ENCODE measurements at places on chromosomes 16 and 17.

GRCh38 chr16:23175651-23176050 lies 6.9 kb upstream of the SCNN1G start:
- DNase-seq, result no peak

DNA sequence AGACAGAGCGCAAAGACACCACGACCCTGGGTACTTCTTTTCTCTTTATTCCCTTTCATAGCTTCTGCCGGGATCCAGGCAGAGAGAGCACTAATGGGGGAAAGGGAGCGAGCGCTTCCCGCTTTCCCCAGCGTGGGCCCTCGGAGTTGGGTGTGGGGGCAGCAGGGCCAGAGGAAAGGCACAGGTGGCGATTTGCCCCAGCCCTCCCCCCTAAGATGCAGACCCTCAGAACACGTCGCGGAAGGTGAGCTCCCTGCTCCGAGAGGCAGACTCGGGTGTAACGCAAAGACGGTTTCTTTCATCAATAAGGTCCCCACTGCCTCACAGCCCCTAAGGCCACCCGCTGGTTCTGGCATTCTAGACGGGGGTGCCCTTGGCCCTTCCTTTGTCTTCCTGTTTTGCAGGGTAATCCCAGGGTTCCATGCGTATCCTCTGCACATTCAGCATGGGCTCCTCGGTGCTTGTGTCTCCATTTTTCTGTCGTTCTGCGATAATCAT lies 570 bp upstream of the NME3 start:
- no peak for DNase-seq

- no peak for DNase-seq
Observed at GRCh38 chr17:65170839-65171238, 33.7 kb downstream of the RGS9 start.

- DNase-seq, result no peak
Observed at GRCh38 chr16:4365014-4365406, 6.6 kb upstream of the VASN start.

- DNase-seq, result no peak
Observed at GRCh38 chr17:67830440-67830839, 5.1 kb downstream of the BPTF start.

DNA sequence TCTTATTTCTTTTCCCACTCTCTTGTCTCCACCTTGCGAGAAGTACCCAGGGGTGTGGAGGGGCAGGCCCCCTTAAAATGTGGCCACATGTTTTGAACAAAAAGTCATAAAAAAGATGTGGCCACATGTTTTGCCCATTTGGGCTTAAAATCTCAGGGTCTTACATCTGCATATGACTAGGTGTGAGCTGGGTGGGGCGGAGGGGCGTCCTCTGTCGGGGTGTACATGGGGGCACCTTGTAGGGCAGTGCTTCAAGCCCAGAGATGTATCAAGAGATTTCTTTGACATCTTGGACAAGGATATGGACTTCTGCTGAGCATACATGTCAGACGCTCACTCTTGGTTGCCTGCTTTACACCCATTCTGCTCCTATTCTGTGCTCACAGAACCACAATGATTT lies 13.0 kb upstream of the SLC47A1 start:
- no peak for DNase-seq

GRCh38 chr17:16507918-16508533 lies 16.0 kb upstream of the LRRC75A start:
- no peak for DNase-seq

GRCh38 chr17:63275318-63275970 lies 170.7 kb downstream of the CYB561 start:
- DNase-seq, result no peak

DNA sequence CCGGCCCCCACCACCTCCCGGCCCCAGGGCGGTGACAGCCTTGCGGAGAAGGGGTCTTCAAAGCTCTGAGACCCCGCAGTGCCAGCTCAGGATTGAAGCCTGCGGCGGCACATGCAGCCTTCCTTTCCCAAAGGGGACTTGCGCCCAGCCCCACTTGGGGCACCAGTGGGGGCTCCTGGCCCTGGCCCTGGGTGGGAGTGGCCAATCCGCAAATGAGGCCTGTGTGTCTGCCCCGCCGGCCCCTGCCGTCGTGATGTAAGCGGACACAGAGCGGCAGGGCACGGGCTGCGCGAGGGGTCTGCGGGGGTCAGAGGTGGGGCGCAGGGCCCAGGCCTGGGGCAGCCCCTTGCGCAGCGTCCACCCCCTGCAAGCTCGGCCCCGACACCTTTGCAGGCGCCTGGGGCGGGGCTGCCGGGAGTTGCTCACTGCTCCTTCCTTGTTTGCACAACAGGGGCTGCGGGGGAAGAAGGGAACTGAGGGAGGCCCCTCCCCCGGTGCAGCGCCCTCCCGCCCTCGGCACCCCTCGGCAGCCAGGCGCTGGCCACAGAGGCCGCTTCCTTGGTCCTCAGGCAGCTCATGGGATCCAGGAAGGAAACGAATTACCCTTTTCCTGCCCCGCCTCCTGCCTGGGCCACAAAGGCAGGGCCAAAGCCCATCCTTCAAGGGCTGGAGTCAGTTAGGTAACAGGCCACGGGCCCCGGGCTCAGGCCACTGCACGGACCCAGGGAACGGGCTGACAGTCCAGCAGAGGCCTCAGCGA lies 2.9 kb downstream of the SLC16A3 start:
- DNase-seq, result no peak

GRCh38 chr16:17026600-17027242 lies 444.0 kb downstream of the XYLT1 start:
- DNase-seq, result no peak

GRCh38 chr17:69452664-69453260 lies 38.3 kb downstream of the MAP2K6 start:
- DNase-seq, result no peak

DNA sequence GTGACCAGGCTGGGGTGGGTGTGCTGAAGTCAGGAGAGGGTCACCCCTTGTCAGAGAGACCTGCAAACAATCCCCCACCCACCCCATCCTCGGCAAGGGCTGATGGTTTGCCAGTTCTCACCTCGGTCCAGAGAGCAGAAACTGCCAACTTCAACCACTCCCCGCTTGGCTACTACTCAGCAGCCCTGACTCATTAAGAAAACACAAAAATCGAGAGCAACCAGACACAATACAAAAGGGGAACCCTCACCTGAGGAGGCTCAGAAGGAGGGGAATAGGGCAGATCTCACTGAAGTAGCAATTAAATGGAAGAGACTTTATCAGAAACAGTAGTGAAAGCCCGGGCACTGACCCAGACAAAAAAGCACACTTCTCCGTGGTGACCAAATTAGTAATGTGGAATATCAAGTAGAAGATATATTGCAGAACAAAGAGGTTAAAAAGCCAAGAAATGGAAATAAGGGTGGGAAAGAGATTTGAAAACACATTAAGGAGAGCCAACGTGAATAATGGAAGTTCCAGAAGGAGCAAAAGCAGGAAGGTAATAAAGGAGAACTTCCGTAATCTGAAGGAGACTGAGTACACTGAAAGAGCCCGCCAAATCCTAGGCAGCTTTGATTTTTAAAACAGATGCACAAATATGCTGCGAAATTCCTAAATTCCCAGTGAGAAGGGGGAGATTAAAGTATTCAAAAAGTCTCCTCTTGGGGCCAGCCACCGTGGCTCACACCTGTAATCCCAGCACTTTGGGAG lies 23.6 kb downstream of the CENPV start:
- no peak for DNase-seq

- no peak for DNase-seq
Observed at GRCh38 chr16:4902038-4902437, 34.9 kb downstream of the PPL start.

DNA sequence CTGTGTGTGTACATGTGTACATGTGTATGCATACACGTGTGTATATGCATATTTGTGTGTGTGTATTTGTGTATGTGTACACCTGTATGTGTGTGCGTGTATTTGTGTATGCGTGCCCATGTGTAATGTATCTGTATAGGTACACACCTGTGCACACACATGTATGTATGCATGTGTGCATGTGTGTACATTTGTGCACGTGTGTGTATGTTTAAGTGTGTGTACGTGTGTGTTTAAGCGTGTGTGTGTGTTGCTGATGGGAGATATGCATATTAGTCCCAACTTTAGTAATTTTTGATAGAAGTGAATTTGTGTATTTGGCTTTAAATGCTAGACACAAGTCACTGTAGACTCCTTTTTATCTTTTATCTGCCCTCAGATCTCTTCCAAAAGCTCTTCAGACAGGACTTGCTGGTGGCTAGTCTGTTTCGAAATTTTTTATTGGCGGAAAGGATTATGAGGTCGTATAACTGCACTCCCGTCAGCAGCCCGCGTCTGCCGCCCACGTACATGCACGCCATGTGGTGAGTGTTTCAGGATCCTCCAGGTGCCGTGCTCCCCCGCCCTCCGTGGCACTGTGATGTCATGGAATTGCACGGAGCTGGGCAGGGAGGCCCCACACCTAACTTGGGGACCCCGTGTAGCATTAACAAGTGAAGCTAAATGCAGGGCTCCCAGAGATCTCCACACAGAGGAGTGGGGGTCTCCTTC lies 168.8 kb upstream of the CHMP6 start:
- no peak for DNase-seq

GRCh38 chr16:23642246-23642774 lies 1.0 kb downstream of the DCTN5 start:
- no peak for DNase-seq

DNA sequence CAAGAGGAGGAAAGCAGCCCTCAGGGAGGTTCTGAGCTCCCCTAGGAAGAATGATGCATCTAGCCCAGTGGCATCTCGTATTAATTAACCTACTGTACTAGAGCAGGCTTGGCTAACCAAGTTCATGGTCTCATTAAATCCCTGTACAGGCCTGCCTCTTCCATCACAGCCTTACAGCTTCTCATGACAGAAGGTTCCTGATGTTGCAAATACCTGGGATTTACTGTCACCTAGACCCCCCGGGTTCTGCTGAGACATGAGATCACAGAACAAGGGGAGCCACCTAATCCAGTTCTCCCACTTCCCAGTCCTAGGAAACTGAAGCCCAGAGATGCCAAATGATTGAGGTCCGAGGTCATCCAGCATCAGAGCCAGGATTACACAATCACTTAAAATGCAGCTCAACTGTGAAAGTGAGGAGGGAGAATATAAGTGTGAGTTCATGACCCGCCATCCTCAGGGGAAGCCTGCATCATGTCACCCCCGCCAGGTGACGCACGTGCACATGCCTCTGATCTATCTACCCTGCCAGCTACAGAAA lies 23.9 kb downstream of the ACLY start:
- no peak for DNase-seq

GRCh38 chr16:80079072-80079471 lies 461.7 kb upstream of the DYNLRB2 start:
- no peak for DNase-seq

DNA sequence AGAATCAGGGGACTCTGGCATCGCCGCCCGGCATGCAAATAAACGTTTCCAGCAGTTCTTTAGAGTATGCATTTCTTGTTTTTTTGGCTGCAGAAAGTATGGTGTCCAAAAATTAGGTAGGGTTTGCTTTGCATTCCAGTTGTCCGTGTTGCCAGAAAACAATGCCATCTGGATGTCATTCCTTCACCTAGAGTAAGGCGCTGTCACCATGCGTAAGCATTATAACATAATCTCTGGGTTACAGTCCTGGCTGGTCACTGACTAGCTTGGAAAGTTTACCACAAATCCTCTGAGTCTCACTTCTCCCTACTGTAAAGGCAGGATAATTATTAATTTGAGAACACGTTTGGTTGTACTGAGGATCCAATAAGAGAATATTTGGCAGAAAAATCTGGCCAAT lies 457.7 kb downstream of the XYLT1 start:
- DNase-seq, result no peak

DNA sequence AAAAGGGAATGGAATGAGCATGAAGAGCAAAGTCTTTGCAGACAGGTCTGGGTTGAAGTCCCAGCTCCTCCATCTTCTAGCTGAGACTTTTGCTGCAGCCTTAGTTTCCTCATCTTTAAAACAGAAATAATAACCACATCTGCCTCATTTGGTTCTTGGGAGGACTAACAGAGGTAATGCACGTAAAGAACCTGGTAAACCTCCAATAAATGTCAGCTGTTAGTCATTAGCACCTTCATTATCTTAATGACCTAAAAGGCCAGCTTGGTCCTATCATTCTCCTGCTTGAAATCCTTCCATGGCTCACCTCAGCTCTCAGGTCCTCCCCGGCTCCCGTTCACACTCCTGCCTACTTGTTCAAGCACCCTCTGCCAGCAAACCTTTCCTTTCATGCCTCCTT lies 51.8 kb downstream of the SKAP1 start:
- DNase-seq, result no peak

- no peak for DNase-seq
Observed at GRCh38 chr17:47703671-47704070, 9.7 kb downstream of the TBKBP1 start.

DNA sequence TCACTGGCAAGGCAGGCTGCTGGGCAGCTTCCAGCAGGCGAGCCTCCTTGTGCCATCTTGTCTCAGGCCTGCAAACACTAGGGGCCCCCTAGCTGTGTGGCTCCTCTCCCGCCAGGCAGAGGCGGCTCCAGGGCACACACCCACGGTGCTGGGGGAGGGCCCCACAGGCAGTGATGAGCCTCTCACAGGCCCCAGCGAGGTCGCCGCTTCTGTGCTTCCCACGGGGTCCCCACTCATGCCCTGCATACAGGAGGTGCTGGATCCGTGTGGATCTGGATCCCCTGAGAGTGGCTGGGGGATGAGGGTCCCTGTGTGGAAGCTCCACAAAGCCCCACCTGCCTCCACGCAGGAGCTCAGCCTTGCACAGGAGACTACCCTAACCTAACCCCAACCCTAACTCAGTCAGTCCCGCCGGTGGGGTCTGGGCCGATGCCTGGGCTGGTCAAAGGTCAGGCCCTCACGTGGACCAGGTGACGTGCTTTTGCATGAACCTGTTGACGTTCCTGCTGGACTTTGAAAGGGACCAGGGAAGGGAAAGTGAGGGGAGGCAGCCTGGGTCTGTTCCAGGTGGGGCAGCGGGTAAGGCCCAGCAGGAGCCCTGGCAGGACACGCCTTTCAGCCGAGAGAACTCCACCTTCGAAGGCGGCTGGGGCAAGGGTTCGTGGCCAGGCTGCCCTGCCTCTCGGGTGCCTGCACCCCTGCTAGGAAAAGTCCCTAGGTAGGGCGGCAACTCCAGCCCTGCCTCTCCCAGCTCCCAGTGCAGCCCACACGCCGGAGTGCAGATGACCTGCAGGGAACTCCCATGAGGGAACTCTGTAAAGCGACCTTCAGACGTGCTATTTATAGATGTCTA lies 5.2 kb downstream of the SECTM1 start:
- no peak for DNase-seq

DNA sequence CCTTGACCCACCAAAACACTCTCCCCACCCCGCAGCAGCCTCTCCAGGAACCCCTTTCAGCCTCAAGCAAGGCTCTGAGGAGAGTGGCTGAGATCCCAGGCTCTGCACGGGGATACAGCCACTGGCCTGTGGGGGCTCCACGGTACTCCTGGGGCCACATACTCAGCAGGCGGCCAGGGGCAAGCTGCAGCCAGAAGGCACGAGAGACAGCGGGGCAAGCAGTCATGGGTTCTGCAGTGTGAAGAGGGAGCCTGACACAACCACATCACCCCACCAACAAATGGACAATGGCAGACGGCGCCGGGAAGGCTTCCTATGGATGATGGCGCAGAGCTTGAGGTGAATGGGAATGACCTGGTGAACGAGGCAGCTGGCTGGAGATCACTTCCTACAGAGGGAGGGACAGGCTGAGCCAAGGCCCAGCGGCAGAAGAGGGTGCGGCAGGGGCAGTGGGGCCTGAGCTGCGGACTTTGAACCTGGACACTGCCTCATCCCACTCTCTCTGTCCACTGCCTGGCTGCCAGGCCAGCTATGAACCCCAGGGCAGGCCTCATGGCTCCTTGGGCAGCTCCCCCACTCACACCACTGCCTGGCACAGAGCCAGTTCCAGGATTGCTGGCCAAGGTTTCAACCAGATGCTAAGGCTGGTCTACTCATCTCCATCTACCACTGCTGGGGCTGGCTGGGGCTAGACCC lies 10.8 kb upstream of the BCAR1 start:
- no peak for DNase-seq

All from esophagus squamous epithelium (tissue), 5 donors.